ENCODE measurements at places on chromosomes 7 and 10. TPM values are rescaled to one million over a fixed set of nuclear protein-coding genes. Genes with fewer than 3 reads are reported as not detected.

Gene DRGX
- total RNA-seq, result not detected

Gene HHEX
- 0.63 TPM for total RNA-seq

Gene MNX1
- total RNA-seq, result not detected

Gene PIK3CG
- not detected for total RNA-seq

Gene SPDYE2B
- total RNA-seq, result not detected

Gene FAM237B
- total RNA-seq, result not detected

Gene SYT15B
- total RNA-seq, result under 0.01 TPM

Gene ODAD2
- not detected for total RNA-seq

Gene PAPSS2
- 4.2 TPM for total RNA-seq

Gene AOC1
- not detected for total RNA-seq

Gene SFTPA1
- not detected for total RNA-seq

All from airway epithelial cell (primary cell).